ENCODE measurements at places on chromosomes 12 and 14.

DNA sequence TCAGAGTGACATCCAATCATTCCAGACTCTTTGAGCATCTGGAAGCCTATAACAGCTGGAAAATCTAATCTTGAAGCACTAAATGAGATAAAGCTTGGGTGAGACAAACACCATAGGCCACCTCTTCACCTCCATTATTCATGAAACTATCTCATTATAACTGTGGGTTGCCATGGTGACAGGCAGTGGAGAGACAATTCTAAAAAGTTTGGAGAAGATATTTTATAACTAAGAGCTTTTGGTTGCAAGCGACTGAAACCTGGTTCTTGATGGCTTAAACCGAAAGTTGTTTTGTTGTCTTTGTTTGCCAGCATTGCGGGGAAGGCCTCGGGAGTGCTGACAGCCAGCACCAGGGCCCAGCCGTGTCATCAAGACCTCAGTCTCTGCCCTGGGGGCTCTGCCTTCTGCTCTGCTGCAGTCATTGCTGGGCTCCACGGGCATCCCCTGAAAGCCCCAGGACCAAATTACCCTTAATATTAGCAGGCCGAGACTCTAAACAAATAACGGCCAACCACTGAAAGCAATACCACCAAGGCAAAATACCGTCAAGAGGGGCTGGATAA lies 353.6 kb upstream of the SFSWAP start:
- DNase-seq = no peak

DNA sequence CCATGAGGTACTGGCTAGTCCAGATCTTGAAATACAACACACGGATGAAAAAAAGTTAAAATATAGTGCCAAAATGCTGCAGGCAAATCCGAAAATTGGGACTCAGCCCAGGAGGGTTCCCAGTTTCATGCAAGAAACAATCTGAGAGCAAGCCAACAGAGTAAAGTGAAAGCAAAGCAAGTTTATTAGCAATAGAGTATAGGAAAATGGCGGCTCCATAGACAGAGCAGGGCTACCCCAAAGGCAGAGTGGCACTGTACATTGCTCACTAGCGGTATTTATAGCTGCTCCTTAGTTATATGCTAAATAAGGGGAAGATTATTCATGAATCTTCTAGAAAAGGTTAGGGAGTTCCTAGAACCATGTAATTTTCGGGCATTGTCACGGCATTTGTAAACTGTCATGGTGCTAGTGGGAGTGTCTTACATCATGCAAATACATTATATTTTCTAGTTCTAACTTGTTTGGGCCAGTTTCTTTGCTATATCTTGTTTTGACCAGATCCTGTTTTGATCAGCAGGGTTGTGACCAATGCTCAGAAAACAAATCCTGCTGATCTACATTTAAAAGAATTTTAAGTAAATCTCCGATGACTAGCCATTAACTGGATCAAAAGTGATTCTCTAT lies 29.1 kb downstream of the RECQL start:
- DNase-seq = no peak

GRCh38 chr14:32366986-32367385 lies 37.9 kb downstream of the AKAP6 start:
- DNase-seq = no peak

DNA sequence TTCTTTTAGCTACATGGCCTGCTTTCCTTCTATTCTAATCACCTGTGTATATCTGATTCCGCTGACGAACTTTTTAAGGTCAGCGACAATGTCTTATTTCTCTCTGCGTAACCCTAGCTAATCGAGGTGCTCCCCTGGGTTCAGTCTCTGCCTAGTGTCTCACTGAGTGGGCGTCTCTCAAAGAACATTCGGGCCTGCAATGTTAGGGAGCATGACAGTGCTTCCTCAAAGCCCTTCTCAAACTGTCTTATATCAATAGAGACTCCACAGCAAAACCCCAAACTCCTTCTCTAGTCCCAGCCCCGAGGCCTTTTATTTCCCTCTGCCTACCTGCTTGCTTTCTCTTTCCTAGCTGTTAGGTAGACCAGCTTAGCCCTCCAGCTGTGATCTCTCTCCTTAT lies 13.7 kb upstream of the RPS6KL1 start:
- DNase-seq = no peak

- no peak for DNase-seq
These were observed 121.3 kb downstream of the PDE3A start for GRCh38 chr12:20489645-20490044.

DNA sequence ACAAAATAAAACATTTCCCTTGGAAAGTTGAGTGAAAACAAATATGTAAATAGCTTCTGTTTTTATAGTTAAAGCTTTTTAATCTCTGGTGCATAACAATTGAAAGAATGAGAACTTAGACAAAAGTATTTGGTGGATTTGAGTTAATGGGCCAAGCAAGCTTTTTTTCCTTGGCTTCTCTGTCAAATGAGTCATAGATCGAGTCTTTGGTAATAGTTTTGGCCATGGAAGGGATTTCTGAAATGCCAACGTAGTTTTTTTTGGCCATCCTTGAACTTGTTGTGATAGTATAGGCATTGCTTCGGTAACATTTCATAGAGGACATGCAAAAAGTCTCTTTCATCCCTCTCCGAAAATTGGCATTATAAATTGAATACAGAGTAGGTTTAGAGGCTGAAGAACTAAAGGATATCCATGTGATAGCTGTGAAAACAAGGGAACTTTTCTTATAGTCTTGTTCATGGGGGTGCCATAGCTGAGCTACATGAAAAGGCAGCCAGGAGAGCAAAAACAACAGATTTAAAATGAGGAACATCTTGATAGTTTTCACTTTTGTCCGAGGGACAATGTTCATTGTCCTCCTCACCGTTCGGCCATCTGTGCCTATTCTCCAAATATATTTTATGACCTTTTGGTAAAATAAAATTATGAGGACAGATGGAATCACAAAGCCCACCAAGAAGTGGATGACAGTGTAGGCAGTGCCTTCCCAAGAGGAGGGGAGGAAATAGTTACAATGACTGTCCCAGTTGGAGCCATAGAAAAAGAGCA lies 34.7 kb downstream of the GPR19 start:
- DNase-seq = no peak

GRCh38 chr14:99213101-99213500 lies 58.9 kb downstream of the BCL11B start:
- no peak for DNase-seq

GRCh38 chr12:52015532-52016041 lies 8.8 kb downstream of the TAMALIN start:
- no peak for DNase-seq

DNA sequence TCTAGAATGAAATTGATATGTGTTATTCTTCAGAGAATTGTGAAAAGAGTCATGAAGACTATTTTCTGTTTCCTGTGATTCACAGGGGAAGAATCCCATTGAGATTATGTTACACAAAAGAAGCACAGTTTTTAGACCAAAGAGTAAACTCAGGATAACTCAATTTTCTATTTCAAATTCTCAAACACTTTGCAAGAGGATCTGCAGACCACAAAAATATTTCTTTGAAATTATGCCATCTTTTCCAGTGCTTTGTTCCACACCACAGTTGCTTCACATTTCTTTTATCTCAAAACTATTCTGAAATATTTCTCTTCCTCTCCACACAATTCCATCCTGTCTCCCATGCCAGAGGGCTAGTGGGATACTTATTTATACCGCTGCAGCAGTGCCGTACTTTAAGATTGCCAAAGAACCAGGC lies 188.9 kb upstream of the FOXG1 start:
- no peak for DNase-seq

DNA sequence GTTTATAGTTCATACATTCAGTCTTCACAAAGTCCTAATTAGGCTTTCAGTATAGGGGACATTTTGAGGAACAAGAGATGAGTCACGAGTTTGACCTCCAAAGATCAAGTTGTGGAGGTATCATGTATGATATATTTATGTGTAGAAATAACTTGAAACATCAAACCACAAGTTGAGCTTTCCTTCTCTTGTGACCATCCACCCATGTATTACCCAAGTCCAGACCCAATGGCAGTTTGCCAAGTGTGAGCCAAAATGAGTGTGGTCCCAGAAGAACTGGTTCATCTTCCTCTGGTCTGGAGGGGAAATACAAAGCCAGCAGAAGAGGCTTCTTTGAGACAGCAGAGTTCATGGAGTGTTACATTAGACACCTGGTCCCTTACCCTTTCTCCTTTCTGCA lies 104.9 kb downstream of the ATP23 start:
- DNase-seq = no peak

GRCh38 chr12:56476972-56477432 lies 8.6 kb downstream of the SPRYD4 start:
- no peak for DNase-seq

DNA sequence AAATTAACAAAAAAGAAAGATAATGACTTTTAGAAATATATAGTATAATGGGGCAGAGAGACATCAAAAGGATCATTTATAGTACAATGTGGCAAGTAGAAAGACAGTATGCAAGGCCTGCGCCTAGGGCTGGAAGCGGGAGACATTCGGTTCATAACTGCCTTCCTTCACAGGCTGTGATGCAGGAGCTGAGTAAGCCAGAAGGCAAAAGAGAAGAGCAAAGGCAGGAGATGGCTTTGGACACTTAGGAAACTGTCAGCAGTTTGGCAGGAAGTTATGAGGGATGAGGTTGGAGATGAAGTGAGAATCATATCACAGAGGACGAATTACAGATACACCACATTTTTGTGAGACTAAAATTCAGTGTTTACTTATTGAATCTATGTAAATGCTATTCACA lies 97.8 kb downstream of the EPS8 start:
- DNase-seq = no peak

DNA sequence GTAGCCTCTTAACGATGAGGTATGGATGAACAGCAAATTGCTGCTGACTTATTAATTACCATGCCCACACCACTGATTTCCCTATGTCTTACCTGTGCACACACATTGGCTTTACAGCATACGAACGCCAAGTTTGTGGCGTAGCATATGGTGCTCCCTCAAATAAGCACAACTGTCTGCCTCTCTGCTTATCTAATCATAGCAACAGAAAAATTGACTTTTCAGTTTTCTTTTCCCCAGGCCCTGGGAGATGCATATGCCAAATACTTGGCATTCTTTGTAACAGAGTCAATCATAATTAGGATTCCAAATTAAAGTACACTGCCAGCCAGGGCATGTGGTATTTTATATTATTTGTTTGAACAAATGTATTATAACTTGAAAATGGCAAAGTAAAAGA lies 625.5 kb downstream of the DIO2 start:
- no peak for DNase-seq
